ENCODE measurements at places on chromosomes 5 and 9.
A peak's percentile ranks its signal among the peaks of the same experiment; 100 is the strongest.

GRCh38 chr5:36482812-36483211, 123.6 kb upstream of the SLC1A3 start:
- DNase-seq, result no peak

GRCh38 chr9:112065806-112066606, 109.1 kb downstream of the SUSD1 start:
- no peak for DNase-seq

DNA sequence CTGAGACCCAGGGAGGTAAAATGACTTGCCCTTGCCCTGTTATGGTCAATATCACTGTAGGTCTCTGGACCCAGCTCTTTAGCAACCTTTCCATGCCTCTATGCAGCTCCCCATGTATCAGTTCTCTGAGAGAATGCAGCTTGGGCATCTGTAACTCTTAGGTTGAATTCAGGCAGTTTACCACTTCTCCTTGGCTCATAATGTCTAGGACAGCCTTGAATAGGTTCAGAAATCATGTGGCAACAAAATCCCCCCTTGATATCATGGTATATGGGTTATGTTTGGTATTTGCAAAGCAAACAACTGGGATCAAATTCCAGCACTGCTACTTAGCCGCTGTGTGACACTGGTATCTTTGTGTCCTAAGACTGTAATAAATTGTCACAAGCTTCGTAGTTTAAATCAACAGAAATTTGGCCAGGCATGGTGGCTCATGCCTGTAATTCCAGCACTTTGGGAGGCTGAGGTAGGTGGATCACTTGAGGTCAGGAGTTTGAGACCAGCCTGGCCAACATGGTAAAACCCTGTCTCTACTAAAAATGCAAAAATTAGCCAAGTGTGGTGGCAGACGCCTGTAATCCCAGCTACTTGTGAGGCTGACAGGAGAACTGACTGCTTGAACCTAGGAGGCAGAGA, 10.7 kb upstream of the SUB1 start:
- no peak for DNase-seq

DNA sequence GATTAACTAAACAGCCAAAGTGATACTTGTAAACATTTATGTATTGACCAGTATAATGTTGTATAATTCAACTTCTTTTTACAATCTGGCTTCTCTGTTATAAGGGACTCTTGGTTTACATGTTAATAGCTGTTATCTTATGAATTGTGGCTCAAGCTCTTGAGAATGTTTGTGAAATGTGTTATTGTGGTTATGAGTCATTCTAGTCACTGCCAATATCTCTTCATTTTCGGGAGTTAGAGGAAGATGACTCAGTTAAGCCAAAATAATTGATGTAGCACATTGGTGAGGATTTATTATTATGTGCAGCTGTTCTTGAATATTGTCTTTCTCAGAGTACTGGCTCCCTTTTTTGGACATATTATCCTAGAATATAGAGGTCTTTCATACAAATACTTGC, 655.2 kb upstream of the RIOK2 start:
- DNase-seq, result no peak

- DNase-seq, result no peak
These were observed 83.0 kb downstream of the GADD45G start for GRCh38 chr9:89687848-89688247.

DNA sequence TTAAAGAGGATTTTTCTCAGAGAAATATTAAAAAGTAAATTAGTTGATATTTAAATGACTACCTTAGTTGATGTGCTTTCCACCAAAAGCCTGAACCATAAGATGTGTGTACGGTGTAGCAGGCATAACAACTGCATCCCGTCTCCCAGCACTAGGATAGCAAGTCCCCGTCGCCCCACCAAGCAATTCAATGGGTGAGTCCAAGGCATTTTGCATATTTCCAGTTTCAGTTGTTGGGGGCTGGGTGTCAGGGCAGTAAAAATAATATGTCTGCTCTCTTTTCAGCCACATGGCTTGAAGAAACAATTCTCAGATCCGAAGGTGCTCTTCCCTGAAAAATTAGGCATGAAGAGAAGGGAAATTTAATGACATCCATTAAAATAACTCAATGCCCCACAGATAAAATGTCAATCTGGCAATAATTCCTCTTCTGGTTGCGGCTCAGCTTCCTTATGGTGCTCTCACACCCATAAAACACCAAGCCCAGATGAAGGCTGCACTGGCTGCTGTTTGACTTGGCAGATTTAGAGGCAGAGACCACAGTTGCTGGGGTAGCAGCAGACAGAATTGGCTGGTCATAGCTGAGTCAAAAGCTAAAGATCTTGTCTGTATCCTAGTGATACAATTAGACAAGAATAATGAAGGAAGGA, 124.4 kb upstream of the ADCY2 start:
- peak; percentile 27 for DNase-seq

GRCh38 chr5:113337515-113338415, 97.0 kb downstream of the TSSK1B start:
- no peak for DNase-seq

GRCh38 chr5:6465831-6466790, 17.5 kb downstream of the UBE2QL1 start:
- DNase-seq, result no peak

DNA sequence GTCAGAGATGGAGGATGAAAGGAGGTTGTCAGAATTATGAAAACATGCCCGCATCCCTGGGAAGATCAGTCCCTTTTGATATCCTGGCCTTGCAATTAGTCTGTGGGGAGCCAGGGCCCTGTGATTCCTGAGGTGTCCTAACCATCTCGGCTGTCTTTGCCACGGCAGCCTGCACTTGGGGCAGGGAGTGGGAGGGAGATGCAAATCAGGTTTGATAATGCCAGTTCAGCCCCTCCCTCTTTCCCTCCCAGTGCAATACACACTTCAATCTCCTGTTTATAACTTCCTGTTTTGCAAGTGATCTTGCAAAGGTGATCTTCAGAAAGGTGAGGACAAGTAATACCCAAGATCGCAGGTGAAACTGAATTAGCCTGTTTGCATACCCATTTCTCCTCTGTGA, 114.0 kb upstream of the ALDH1B1 start:
- no peak for DNase-seq

DNA sequence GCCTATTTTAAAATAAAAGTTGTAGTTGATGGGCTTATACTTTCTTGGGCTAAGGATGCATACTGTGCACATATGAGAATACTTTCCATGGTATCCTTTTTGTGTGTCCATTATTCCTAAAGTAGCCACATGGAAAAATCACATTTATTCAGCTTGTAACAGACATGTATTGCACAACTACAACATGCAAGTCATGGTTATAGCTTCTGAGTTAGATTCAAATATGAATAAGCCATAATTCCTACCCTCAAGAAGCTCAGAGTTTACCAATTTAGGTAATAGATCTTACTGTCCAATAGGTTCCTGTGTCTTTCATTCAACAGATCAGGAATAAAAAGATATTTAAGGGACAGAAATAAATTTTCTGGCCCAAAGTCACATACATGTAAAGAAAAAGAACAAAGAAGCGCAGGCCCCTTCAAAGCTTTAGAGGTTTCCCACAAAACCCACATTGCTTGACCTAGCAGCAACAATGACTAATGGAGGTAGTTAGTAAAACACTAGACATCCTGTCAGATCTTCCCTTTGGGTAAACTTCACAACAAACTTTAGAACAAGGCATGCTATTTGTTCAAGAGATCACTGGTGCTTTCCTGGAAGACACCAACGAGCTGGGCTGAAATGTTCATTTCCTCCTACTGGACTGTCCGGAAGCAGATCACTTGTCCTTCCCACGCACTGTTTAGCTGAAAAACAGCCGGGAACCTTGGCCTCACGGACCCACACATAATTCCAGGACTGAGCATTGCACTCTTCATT, 78.4 kb upstream of the ITGA1 start:
- no peak for DNase-seq

- no peak for DNase-seq
These were observed 271.8 kb upstream of the SMARCA2 start for GRCh38 chr9:1743121-1743960.

- DNase-seq, result no peak
These were observed 210.9 kb downstream of the HSPA4 start for GRCh38 chr5:133262690-133263089.

GRCh38 chr5:170655920-170656319, 127.6 kb upstream of the GABRP start:
- no peak for DNase-seq

DNA sequence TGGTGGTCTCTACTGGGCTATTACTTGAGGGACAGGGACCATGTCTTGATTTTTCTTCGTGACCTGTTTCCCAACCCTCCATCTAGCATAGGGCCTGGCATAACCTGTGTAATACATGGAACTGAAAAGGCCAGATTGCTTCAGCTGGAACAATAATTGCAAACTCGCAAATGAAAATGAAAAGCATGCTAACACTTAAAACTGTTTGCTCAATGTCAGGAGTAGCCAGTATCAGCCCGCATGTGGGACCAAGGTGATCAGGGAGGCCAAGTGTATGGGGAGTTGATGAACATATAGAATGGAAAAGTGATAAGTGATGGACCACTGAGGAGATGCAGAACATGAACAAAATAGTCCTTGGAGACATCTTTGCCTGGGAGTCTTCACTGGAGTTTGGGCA, 25.2 kb downstream of the GLRX start:
- DNase-seq, result no peak

GRCh38 chr9:98460704-98461103, 205.3 kb upstream of the TBC1D2 start:
- DNase-seq, result no peak

- DNase-seq, result peak; percentile 48
These were observed 491.3 kb upstream of the MEF2C start for GRCh38 chr5:89374144-89374784.

GRCh38 chr5:93382188-93382825, 198.7 kb downstream of the NR2F1-AS1 start:
- no peak for DNase-seq
